ENCODE measurements at places on chromosomes 13 and 19. TPM values are rescaled to one million over a fixed set of nuclear protein-coding genes. Genes with fewer than 3 reads are reported as not detected.

DNA sequence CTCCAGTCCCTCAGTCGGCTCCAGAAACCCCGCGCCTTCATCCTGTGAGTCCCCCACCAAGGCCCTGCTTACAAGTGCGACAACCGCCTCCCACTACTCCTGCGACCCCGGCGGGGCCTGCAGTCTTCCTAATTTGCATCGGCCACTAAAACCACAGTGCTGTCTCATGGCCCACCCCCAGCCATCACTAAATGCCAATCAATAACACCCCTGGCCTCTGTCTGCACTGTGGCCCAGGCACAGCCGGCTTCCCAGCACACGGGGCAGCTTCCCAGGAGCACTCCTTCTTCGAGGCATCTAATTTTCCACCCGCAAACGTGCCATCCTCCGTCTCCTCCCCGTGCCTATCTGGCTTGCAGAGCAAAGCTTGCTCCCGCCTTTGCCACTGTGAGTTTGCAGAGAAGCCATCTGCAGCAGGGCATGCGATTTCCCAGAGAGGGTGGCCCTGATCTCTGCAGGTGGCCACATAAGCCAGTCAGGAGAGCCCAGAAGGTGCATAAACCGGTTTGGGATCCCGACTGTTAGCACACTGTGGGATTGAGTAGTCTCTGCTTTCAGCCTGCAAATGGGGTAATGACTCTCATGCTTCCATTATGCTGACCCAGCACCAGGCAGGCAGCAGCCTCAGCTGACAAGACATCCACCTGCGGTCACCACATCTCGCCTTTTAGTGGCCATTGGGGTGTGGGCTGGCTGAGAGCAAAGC is 34.0 kb upstream of the USE1 start:
- DNase-seq, result no peak

Gene REEP6
- total RNA-seq, result 6.1 TPM

Gene TNNT1
- 0.76 TPM for total RNA-seq

DNA sequence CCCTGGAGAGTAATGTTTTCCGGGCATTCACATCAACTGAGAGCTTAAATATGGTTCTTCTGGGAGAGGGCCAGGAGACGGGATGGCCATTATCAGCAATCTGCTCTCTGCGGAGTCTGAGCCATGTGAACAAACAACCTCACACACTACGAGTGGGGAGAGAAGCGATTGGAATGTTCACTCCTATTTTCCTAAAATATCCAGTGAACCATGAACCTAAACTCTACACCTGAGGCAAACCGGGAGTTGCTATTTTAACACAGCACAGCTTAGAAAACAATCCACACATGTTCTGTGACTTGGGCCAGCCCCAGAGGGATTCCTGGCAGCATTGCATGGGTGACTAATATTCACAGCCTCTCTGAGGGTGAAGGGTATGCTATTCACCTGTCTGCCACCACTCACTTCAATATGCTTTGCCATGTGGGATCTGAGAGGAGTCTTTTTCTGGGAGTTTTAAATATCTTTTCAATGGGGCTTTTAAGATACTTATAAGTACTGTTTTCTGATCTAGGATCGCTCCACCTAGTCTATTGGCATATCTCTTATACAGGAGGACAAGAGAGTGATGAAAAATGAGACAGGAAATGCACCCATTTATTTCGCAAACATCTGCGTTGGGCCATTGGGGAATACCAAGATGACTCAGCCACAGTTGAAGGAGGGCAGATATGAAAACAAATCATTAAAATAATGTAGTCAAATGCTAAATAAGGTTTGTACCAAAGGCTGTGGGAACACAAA is 72.6 kb upstream of the SERP2 start:
- DNase-seq, result no peak

Gene ADM5
- 4.6 TPM for total RNA-seq

Gene PLIN4
- total RNA-seq, result not detected

Gene DAND5
- total RNA-seq, result not detected

DNA sequence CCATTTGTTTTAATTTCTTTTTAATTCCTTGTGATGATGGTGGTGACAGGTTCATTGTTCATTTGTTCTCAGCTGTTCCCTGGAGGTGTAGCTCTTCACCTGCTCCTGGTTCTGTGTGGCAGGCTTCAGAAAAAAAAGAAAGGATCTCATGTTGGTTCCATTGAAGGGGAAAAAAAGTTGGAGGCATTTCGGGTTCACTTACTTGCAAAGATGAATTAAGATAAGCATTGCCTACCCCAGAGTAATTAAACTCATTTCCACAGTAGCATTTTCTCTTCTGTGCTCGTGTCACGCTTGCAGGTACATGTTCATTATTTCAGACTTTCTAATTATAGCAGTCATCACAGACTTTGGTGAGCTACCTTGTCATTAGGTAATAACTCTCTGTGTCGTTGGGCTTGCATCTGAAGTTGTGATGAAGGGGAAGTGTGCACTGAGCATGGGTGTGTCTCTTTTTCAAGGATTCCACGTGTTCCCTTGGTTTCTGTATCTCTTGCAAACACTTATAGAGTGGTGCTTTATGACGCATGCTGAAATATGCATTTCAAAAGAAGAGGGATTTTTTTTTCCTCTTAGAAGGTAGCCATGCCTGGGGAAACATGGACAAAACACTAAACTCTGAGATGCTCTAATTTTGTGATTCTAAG is 69.1 kb downstream of the MTUS2 start:
- no peak for DNase-seq

DNA sequence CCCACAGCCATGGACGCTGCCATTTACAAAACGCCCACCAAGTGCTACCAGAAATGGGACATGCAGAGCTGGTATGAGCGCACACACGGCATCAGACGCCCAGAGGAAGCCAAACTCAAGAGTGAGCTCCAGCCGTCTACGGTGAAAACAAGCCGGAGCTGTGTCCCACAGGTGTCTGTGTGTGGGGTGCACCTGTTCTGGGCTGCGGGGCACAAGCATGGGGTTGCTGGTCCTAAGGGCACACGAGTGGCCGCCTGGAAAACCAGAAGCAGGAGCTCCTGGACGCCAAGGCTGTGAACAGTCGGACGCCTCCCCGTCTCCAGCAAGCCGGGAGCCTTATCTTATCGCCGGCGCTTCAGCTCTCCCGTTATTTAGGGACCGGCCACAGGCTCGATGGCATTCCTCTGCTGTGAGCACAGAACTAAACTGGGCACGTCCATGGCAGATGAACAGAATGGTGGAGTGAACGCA is 1.3 kb downstream of the ADPRHL1 start:
- DNase-seq, result no peak

- DNase-seq, result peak; percentile 79
These were observed at the start of gene NKG7 for GRCh38 chr19:51372649-51373504. NKG7 (minus strand) TSS chr19:51372654; CDS start chr19:51372535, 119 bp downstream.

DNA sequence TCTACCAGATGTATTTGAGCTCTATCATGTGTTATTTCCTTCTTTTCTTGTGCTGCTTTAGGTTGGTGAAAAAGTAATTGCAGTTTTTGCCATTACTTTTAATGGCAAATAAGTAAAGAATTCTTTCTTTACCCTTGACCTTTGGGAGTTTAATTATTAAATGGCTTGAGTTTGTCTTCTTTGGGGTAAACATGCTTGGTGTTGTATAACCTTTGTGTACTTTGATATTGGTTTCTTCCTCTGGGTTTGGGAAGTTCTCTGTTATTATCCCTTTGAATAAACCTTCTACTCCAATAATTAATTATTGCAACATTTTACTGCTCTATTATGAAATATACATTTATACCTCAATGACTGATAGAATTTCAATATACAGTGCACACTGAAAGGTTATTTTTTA is 709.4 kb downstream of the PCDH17 start:
- no peak for DNase-seq

Gene CYP2A7
- not detected for total RNA-seq

DNA sequence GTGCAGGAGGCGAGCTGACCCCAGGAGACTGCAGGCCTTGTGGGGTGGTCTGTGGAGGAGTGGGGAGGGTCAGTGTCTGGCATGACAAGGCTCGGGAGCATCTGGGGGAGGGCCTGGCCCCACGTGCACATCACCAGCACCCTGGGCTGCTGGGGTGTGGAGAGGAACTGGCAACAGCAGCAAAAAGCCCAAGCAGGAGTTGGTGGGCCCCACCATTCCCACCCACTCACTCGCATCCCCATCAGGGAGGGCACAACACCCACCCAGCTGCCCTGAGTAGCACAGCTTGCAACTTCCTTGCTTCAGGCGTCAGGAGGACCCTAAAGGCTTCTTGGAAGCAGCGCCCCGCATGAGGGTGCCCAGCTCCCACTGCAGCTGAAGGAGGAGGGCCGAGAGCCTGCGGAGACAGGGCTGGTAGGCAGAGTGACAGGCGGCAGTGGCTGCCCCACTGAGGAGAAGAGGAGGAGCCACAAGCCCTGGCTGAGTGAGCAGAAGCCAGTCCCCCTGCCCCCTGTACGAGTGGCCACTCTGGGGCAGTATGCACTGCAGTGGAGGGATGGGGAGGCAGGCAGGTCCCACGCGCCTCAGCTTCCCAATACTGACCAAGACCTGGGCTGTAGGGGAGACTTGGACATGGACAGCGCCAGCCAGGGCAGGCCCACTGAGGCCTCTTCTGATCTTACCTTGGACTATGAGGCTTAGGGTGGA is 26.5 kb downstream of the ELL start:
- DNase-seq, result no peak

- no peak for DNase-seq
These were observed 44.1 kb downstream of the SLITRK6 start for GRCh38 chr13:85755123-85755522.

Gene S1PR4
- 77.0 TPM for total RNA-seq

DNA sequence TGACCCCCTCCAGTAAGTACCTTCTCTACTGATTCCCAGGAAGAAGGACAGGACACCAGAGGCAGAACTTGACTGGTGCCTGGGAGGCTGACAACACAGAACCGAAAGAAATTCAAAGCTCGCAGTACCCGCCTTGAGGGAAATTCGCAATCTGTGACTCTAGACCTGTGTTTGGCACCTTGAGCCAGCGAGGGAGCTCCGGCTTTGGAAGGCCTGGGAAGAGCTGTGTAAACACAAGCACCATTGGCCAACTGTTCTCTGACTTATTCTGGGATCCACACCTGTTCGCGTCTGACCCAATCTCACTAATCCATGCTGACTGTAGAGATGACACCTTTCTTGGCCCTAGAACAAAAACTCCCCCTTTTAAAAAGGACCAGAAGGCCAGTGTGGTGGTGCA is 50.7 kb downstream of the CEBPG start:
- DNase-seq, result no peak

DNA sequence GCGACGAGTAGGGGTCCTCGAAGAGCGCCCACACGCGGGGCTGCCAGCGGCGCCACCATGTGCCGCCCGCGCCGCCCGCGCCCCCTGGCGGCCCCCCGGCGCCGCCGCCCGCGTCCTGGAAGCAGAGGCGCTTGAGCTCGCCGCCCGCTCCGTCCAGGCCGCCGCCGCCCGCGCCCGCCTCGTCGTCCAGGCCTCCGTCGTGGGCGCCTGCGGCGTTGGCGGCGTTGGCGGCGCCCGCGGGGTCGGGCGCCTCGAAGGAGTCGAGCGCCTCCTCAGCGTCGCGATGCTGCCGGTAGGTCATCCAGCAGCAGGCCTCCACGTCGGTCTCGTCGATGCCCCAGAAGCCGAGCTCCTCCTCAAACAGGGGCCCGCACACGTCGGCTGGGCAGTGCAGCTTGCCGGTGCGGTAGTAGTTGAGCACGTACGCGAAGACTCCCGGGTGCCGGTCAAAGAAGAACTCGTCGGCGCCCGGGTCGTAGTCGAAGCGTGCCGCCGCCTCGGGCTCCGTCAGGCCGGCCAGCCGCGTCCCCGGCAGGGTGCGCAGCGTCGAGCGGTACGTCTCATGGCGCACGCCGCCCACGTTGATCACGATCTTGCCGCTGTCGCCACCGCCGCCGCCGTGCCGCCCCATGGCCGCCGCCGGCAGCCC is 829 bp downstream of the KCNC3 start:
- DNase-seq, result no peak

GRCh38 chr19:3816566-3817218 is 30.5 kb upstream of the MATK start:
- no peak for DNase-seq

GRCh38 chr19:16067205-16067938 is 8.9 kb upstream of the TPM4 start:
- no peak for DNase-seq

- DNase-seq, result no peak
These were observed 113.0 kb downstream of the SOX1 start for GRCh38 chr13:112179995-112180394.

Gene GIPC3
- total RNA-seq, result 1.5 TPM

GRCh38 chr13:46571909-46572595 is 19.1 kb downstream of the LRCH1 start:
- DNase-seq, result no peak

Gene PEAK3
- total RNA-seq, result 0.49 TPM

Data from T-cell (primary cell).